ENCODE measurements at places on chromosomes 16 and 17.

DNA sequence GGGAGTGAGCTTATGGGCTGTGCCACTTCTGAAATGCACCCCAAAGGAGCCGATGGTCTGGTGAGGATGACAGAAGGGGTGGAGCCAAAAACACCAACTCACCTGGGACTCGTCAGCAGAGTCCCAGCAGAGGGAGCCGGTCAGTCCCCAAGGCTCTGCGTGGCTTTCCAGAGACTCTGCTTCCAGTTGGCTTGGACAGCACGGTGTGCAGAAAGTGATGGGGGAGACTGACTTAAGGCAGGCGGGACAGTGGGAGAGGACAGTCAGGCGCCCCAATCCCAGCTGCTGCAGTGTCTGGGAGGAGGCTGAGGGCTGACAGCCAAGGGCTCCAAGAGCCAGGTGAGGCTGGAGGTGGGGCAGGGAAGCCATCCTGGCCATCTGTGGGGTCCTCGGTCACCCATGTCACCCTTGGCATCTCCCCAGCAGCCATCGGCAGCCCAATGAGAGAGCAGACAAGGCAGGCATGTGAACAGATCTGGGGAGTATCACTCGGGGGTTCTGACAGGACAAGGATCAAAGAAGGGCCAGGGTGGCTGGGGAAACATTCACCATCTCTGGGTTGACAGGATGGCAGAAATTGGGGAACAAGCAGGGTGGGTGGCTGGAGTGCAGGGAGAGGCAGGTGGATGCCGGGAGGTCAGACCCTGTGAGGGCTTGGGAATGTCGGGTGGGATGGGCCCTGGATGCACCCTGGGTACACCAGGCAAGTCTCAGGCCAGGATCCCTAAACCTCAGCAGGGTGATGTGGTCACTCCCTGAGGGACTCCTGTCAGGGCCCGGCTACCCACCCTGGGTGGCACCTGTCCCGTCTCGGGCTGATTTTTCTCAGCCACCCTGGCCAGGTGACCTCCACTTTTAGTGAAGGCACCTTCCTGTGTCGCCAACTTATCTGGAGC lies 8.9 kb upstream of the KRTAP17-1 start:
- DNase-seq = no peak

DNA sequence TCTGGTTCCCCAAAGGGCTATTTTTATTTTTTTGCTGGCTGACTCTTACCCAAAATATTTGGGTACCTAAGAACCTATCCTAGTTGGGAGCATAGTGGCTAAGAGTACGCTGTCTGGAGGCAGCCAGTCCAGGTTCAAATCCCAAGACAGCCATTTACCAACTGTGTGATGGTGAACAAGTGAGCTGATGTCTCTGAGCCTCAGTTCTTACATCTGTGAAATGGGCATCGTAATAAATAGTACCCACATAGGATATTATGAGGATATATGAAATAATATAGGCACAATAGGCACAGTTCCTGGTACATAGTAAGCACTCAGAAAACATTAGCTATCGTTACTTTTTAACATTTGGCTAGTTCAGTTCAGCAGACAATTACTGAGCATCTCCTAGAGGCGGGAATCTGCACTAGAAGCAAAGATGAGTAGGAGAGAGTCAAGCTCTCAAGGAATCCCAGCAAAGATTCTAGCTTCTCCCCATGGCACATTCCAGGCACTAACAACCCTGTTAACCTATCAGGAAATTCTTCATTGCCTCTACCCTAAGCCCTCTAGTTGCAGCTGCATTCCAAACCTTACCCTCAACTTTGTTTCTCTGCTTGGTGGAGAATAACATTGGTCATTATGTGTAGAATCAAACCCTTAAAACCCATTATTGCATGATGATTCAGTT lies 31.6 kb downstream of the GPR139 start:
- no peak for DNase-seq

GRCh38 chr16:69563605-69564580 lies 1.9 kb upstream of the NFAT5 start:
- DNase-seq = no peak

- no peak for DNase-seq
These were observed 114.9 kb upstream of the TBX2 start for GRCh38 chr17:61284746-61285145.

DNA sequence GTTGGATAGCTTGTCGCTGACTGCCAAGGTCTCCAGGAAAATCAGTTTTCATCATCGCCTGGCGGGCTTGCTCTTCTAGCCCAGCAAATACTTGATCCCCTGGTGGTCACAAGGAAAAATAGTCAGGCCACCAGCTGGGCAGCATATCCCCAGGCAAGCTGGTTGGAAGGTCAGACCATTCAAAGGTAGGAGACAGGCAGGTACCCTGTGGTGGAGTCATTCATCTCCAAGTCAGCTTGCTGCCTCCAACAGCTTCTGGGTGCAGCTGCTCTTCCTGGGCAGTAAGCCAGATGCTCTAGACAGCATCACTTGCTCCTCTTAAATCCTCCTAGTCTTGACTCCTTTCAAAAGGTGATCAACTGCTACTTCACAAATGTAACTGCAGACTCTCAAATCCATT lies 16.0 kb downstream of the ZNF821 start:
- DNase-seq = no peak

DNA sequence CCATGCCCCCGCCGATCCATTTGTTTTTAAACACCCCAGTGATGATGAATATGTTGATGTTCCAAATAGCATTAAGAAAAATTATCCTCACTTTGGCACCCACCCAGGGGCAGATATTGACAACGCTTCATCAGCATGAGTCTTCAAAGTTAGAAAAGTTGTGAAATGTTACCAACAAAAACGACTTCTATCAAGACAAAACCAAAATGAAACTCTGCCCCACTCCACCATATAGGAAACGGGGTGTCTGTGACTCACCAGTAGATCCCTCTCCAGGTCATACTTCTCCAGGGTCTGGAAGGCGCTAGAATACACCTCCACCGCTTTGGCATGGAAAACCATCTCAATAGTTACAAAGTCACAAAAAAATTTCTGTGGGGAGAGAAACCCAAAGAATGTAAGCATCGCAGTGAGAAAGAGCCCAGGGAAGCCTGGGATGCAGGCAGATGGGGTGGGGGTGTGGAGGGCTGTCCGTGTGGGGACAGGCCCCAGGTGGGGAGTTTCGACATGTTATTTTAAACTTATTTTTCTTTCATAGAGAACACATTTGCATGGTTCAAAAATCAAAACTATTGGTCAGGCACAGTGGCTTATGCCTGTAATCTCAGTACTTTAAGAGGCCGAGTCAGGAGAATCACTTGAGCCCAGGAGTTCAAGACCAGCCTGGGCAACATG lies 10.2 kb downstream of the CIBAR2 start:
- DNase-seq = peak; percentile 20

- no peak for DNase-seq
These were observed 8.3 kb downstream of the BANP start for GRCh38 chr16:87959391-87959990.

- no peak for DNase-seq
These were observed 7.6 kb downstream of the TBKBP1 start for GRCh38 chr17:47701608-47702007.

DNA sequence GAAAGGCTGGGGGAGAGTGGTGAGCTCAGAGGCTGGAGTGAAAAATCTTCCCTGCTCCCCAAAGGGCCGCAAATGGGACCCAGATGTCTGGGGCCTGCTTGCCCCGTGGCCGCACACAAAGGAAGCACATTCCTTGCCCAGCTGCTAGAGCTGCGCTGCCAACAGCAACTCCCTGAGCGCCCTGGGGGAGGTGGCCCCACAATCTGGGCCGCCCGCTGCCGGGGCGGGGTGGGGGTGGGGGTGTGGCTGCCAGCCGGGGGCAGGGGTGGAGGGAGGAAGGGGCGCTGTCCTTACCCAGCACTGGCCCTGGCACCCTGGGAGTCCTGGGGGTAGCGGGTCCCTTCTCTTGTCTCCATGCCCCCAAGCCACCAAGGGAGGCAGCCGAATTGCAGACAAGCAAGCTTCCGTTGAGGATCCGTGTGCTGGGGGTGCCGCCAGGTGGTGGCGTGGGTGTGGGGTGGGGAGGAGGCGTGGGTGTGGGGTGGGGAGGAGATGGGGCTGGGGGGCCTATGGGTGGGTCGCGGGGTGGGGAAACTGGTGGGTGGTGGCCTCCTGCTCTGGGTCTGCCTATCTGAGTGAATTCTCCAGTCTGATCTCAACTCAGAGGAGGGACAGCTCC lies 48.4 kb upstream of the PABPN1L start:
- DNase-seq = peak; percentile 74

- no peak for DNase-seq
These were observed 30.2 kb downstream of the PLD6 start for GRCh38 chr17:17175917-17176316.

GRCh38 chr16:25135254-25135878 lies 23.8 kb downstream of the LCMT1 start:
- peak; percentile 12 for DNase-seq

GRCh38 chr17:60060474-60060873 lies 18.2 kb downstream of the HEATR6 start:
- DNase-seq = no peak

DNA sequence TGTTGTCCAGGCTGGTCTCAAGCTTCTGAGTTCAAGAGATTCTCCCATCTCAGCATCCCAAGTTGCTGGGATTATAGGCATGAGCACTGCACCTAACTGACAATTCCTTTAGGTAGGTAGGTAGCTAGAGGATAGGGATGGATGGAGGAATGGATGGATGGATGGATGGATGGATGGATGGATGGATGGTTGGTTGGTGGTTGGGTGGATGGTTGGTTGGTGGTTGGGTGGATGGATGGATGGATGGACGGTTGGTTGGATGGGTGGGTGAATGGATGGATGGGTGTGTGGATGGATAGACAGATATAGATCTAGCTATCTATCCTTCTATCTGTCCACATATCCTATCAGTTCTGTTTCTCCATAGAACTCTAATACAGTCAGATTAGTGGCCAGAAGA lies 19.3 kb upstream of the ADCY9 start:
- no peak for DNase-seq

- no peak for DNase-seq
These were observed 32.7 kb downstream of the TLE7 start for GRCh38 chr16:71409011-71409775.

- DNase-seq = no peak
These were observed 8.8 kb upstream of the ADAM11 start for GRCh38 chr17:44749980-44750318.

DNA sequence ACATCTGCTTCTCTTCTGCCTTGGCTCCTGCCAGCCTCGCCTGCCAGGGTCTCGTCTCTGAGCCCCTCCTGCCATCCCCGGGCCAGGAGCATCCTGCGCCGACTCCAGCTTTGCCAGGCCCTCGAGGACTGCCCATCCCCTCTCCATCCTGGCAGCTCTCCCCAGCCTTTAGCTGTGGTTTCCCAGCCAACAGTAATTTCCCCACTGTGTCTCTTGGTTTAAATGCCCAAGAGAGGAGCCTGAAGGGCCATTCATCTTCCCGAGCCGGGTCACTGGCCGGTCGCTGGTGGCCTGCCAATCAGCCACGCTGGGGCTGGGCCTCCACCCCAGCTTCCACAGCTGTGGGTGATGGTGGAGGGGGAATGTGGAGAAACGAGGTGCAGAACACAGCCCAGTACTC lies 47.8 kb downstream of the MRC2 start:
- no peak for DNase-seq

DNA sequence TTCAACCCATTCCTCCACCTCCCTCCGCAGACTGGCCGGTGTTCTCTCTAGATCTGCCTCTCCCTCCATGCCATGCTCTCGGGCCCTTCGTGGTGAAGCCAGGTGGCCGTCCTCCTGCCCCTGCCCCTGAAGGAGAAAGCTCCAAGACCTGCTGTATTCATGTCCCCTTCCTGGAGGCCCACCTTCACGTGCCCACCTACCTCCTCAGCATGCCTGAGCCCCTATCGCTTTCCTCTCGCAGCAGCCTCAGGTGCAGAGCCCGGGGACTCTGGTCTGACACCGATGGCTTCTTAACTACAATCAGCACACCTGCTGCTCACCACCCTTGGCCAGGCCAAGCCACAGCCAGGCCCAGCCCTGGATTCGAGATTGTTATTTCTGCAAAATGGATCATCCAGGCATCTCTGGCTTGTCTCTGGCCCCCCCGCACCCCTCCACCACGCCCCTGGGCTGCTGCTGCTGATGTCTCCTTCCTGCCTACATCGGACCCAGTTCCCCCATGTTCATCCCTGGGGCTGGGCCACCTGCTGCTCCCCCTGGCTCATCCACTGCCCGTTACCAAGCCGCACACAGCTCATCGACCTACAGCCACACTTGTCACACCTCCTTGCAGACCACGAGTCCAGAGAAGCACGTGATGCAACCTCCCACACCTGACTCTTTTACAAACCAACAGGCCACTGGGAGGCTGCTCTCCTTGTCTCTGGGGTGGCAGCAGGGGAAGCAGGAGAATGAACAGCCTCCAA lies 32.5 kb upstream of the TNFRSF13B start:
- DNase-seq = no peak

DNA sequence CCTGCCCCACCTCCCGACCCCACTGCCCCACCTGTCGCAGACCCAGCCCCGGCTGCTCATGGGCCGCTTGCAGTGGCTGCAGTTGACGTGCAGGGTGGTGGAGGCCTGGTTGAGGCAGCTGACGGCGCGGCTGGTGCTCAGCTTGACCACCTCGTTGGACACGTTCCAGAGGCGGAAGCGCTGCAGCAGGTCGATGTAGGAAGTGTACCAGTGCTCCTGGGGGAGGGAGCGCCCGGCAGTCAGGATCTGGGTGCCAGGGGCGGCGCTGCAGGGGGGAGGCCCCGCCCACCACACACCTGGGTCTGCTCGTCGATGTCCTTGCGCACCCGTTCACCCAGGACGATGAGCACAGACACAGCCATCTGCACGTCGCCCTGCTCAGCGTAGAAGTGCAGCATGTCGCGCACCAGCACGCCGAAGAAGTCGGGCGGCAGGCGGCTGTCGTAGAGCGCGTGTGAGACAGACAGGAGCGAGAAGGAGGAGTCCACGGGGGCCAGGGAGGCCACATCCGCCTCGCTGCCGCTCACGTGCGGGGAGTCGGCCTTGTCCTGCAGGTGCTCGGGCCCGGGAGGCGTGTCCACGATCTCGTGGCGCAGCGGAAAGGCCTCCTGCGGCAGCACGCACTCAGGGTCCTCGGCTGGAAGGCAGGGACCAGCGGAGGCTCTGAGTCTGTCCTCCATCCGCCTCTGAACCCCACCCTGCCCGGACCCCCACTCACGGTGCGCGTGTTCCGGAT lies 995 bp upstream of the JMJD8 start:
- DNase-seq = no peak

- DNase-seq = no peak
These were observed 51.5 kb upstream of the MGAT5B start for GRCh38 chr17:76816590-76817135.

GRCh38 chr16:88376835-88377726 lies 5.7 kb upstream of the ZNF469 start:
- DNase-seq = no peak

- no peak for DNase-seq
These were observed 24.9 kb downstream of the SCNN1G start for GRCh38 chr16:23207485-23207884.

DNA sequence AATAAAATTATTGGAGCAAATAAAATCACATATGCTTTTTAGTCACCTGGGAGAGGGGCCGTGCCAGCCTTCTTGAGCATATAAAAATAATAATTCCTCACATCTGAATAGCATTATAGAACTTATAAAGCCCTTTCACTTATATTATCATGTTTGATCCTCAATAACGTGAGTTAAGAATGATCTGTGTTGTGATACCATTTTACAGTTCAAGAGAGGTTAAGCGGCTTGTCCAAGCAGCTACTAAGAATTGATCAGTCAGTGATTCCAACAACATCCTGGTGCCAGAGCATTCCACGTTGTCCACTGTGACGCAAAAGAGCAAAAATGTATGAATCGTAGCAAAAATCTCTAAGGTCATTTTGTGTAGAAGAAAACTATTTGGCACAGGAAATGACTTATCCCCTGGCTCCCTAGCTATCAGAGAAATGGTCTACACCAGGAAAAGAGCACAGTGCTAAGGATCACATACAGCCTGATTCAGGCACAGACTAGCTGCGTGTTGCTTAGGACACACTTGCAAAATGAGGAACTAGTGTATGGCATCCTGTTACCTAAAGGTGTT lies 33.0 kb downstream of the ANKFN1 start:
- DNase-seq = peak; percentile 76

Measured in fibroblast of skin of left quadriceps (primary cell).